ENCODE measurements at places on chromosomes 3 and 15. TPM values are rescaled to one million over a fixed set of nuclear protein-coding genes. Genes with fewer than 3 reads are reported as not detected.
A peak's percentile ranks its signal among the peaks of the same experiment; 100 is the strongest.

GRCh38 chr15:64355348-64355943, 527 bp downstream of the CSNK1G1 start:
- peak; percentile 14 for DNase-seq
- peaks cover 12% of the 10 kb centered on the region for H3K4me1 ChIP-seq
- H3K4me3 ChIP-seq = peak overlapping the region; percentile 80
- H3K27ac ChIP-seq = peak overlapping the region; percentile 56

GRCh38 chr3:52004906-52005395, 9.3 kb upstream of the RPL29 start:
- H3K27ac ChIP-seq = no peak overlapping the region
- no peak overlapping the region for H3K4me3 ChIP-seq
- no peak for DNase-seq
- H3K36me3 ChIP-seq = no peaks in the 10 kb centered on the region
- peaks cover 40% of the 10 kb centered on the region for H3K4me1 ChIP-seq
- H3K27me3 ChIP-seq = no peaks in the 10 kb centered on the region

DNA sequence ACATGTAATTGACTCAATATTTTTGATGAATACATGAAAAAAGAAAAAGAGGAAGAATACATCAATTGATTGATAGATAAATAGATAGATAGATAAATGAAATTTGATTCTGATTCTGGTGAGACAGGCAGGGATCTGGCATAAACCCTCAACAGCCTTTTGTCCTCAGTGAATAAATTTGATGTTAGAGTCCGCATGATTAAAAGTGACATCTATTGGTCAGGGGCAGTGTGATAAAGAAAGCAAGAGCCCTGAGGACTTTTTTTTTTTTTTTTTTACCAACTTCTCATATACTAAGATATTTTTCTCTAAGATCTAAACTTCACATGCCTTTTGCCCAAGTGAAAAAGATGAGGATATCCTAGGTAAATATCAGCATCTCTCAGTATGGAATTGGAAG, 216.4 kb downstream of the LRRC3B start:
- H3K36me3 ChIP-seq = no peaks in the 10 kb centered on the region
- no peak overlapping the region for H3K4me3 ChIP-seq

The FOXL2 gene
- not detected for total RNA-seq

- no peak overlapping the region for H3K4me3 ChIP-seq
- DNase-seq = no peak
- H3K27ac ChIP-seq = peak overlapping the region; percentile 79
- H3K36me3 ChIP-seq = no peaks in the 10 kb centered on the region
Observed at GRCh38 chr15:63981596-63982320, 64.5 kb downstream of the DAPK2 start.

DNA sequence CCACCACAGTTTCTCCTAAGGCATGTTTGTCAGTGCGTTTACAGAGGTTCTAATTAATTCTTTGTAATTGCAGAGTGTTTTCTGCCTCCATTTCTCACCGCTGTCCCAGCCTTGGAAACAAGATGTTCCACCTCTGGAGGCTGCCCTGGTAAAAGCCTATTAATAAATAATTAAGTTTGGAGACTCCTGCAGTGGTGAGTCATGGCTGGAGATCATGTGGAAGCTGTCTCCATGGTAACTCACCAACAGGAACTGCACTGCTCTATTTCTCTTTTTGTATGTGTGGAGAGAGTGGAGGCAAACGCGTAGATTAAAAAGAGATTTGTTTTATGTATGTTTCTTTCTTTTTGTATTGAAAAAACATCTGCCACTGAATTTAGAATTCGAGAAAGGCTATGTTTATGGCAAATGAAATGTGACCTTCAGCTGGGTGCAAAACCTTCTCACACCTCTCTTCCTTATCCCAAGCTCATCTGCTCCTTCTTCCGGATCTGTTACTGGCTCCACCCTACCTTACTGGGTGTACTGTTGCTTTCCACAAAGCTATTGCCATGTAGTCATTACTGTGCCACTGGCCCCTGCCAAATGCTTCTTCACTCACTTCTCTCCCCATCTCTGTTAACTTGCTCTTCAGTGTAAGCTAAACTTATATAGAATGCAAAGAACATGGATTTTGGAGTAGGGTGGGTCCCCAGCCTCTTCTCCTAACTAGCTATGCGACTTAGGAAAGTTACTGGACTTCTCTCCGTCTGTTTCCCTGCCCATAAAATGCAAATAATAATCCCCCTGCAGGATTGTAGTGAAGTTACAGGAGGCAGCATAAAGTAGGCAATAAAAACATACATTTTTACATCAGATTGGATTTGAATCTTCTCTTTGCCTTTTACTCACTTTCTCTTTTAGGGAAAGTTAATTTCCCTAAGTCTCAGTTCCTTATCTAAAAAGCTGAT, 778.5 kb downstream of the NTRK3 start:
- H3K27me3 ChIP-seq = no peaks in the 10 kb centered on the region
- peak overlapping the region; percentile 33 for H3K4me3 ChIP-seq
- no peak for DNase-seq
- H3K4me1 ChIP-seq = no peaks in the 10 kb centered on the region
- H3K27ac ChIP-seq = peak overlapping the region; percentile 38

The PIGX gene
- total RNA-seq = 16.2 TPM

The SLC12A1 gene
- total RNA-seq = not detected

DNA sequence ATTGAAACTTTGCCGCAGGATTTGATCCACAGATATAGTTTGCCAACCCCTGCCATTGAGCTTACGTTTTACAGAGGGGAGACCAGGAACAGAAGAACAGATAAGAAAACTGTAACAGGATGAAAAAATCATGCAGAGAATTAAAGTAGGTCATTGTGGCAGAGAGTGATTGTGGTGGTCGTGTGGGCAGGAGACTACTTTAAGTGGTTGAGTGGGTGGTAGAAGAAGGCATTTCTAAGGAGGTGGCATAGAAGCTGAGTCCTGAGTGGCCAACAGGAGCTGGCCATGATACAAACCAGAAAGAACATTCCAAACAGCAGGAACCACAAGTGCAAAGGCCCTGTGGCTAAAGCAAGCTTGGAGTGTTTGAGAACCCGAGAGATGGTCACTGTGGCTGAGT, 34.5 kb downstream of the COLQ start:
- DNase-seq = no peak
- no peaks in the 10 kb centered on the region for H3K4me1 ChIP-seq
- H3K4me3 ChIP-seq = no peak overlapping the region
- H3K36me3 ChIP-seq = peaks cover 2% of the 10 kb centered on the region
- no peaks in the 10 kb centered on the region for H3K27me3 ChIP-seq

DNA sequence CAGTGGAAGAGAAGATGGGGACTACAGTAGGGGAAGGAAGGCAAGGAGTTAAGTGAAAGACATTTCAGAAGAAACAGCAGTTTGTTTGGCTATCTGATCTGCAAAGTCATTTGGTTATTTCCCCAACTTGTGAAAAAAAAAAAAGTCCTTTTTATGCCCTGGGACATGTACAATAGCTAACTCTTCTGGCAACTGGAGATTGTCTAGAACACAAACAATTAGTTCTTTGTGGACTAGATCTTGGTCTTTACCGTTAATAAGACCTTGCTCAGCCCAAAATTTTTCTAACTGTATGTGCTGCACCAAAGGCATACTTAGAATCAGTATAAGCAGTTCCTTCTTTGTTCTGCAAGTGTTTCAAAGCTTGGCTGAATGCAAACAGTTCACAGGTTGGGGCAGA, 103.5 kb upstream of the NECTIN3 start:
- no peaks in the 10 kb centered on the region for H3K36me3 ChIP-seq
- no peak overlapping the region for H3K27ac ChIP-seq
- no peaks in the 10 kb centered on the region for H3K27me3 ChIP-seq
- no peaks in the 10 kb centered on the region for H3K4me1 ChIP-seq
- no peak for DNase-seq
- no peak overlapping the region for H3K4me3 ChIP-seq

- no peaks in the 10 kb centered on the region for H3K27me3 ChIP-seq
- DNase-seq = no peak
- peaks cover 82% of the 10 kb centered on the region for H3K4me1 ChIP-seq
- H3K36me3 ChIP-seq = no peaks in the 10 kb centered on the region
- H3K4me3 ChIP-seq = peak overlapping the region; percentile 87
Observed at GRCh38 chr15:93073465-93073952, 15.5 kb downstream of the RGMA start.

The TFDP2 gene
- total RNA-seq = 36.5 TPM

DNA sequence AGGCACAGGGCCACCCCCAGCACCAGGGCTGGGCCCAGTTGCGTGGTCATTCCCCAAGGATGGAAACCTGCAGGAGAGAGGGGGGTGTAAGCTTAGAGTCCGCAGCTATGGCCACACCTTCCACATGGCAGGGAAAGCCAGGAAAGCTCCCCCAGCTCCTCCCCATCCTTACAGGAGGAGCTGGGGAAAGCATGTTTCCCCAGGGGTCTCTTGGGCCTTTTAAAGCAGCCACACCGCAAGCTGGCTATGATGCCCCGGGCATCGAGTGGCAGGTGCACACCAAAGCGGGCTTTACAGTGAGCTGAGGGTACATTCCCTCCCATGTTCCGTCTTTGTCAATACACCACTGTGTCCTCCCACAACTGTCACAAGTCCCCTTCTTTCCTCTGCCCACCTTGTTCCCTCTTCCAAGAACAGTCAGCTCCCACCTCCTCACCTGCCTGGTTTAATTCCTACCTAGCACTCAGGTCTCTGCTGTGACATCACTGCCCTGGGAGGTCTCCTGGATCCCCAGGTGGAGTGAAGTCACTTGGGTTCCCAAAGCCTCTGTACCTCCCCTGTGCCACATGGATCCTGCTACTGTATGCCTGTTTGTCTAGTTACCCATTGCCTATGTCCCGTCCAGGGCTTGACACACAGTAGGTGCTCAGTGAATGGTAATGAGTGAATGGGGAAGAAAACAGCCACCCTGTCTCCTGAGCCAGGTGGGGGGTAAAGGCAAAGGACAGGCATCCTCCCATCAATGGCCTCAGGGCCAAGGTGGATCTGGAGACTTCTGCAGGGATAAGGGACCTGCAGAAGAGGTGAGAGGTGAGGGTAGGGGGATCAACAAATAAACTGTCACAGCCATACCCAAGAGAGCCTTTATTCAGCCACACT, 3.4 kb downstream of the HYAL3 start:
- DNase-seq = no peak
- H3K4me1 ChIP-seq = peaks cover 38% of the 10 kb centered on the region
- no peaks in the 10 kb centered on the region for H3K27me3 ChIP-seq
- peaks cover 6% of the 10 kb centered on the region for H3K36me3 ChIP-seq

DNA sequence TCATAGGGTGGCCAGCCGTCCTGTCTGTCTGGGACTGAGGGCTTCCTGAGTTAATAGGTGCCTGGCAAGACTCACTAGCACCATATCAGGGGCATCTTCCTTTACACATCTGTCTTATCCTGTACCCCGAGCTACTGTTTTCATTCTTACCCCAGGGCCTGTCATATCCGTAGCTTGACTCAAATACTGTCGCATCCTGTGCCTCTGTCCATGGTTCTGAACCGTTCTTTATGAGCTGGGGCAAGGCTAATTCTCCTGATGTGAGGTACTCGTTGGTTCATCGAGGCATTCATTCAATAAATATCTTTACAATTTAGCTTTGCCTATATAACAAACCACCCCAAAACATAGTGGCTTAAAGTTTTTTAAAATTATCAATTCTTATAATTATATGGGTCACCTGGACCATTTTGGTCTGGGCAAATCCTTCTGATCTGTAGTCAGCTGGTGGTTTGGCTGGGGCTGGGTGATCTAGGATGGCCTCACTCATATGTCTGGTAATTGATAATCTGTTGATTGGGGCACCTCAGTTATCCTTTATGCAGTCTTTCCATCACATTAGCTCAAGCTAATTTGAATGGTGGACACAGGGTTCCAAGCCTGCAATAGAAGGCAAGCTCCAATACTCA, 121.2 kb downstream of the TLE3 start:
- DNase-seq = no peak
- H3K27ac ChIP-seq = no peak overlapping the region
- no peak overlapping the region for H3K4me3 ChIP-seq
- no peaks in the 10 kb centered on the region for H3K36me3 ChIP-seq
- no peaks in the 10 kb centered on the region for H3K4me1 ChIP-seq
- peaks cover 2% of the 10 kb centered on the region for H3K27me3 ChIP-seq

DNA sequence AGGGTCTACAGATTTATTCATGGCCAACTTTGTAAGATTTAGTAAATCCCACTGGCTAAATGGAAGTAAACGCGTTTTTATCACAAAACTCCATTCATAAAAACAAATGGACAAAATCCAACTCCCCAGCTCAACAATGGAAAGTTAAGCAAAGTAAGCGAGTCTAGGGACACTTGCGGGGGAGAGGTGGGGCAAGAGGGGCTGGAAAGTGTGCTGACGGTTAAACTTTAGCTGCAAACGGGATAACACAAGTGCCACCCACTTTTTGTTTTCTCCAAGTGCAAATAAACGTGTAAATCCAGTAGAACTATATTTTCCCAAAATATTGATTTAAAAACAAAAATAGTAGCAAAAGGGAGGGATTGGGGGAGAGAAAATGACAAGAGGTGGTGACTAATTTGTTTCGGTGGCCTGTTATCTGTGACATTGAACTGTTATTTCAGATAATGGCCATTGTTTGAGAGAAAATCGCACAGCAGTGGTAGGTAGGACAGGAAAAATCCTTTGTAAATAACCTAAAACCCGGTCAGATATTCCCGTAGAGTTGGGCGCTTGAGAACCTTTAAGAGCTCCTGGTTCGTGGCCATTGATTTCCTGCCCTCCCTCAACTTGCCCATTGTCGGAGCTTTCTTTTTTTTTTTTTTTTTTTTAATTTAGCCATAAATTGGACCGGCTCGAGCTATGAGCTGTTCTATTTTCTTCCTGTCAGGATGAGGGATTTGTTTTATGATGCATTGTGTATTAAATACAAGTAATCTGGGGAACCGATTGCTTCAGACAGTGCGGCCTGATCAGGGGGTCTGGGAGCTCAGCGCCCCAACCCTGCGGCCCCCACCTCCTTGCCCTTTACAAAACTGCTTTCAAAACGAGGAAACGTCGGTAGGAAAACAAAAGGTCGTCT, 514.8 kb downstream of the MECOM start:
- peaks cover 6% of the 10 kb centered on the region for H3K4me1 ChIP-seq
- H3K36me3 ChIP-seq = no peaks in the 10 kb centered on the region
- peaks cover 12% of the 10 kb centered on the region for H3K27me3 ChIP-seq
- peak overlapping the region; percentile 11 for H3K27ac ChIP-seq
- peak overlapping the region; percentile 38 for H3K4me3 ChIP-seq
- DNase-seq = no peak

DNA sequence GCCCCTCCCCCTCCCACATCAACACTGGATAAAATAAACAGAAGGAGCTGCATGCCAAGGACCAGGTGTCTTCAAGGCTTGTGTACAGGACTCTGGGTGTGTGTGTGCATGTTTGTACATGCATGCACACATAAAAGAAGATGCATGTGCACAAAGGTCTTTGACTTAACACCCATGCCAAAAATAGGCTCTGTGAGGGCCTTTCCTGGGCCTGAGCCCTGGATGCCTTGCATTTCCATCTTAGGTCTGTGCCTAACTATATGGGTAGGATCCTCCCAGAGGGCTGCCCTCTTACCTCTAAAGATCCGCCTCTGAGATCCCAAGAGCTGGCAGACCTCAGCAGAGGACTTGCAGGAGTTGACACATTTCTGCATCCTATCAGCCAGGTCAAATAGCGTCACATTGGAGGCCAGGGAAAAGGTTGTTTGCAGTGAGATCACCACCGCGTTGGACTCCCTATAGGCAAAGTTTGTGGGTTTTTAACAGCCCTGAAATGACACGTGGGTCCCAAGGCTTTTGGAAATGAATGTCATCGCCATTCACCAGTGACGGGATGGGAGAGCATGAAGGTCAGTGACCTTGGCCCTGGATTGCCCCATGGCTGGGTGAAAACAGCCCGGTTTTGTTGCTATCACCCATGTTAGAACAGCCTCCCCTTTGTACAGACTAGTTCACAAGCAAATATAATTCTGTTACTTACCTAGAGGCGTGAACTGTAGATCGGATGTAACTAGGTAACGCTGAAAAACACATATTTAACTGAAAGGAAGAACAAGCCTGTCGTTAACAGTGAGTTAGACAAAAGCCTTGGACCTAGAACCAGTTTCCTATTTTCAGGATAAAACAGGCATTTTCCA, 54.0 kb downstream of the HEG1 start:
- H3K4me3 ChIP-seq = no peak overlapping the region
- H3K27me3 ChIP-seq = no peaks in the 10 kb centered on the region
- H3K27ac ChIP-seq = no peak overlapping the region

All from psoas muscle (tissue), 8 donors.